ENCODE measurements at places on chromosomes 2 and 18.

GRCh38 chr2:203688798-203689197 is 17.6 kb upstream of the CD28 start:
- DNase-seq: no peak

- DNase-seq: no peak
Observed at GRCh38 chr2:171330155-171330956, 103.4 kb downstream of the METTL8 start.

- no peak for DNase-seq
Observed at GRCh38 chr2:33529771-33530481, 53.5 kb downstream of the RASGRP3 start.

DNA sequence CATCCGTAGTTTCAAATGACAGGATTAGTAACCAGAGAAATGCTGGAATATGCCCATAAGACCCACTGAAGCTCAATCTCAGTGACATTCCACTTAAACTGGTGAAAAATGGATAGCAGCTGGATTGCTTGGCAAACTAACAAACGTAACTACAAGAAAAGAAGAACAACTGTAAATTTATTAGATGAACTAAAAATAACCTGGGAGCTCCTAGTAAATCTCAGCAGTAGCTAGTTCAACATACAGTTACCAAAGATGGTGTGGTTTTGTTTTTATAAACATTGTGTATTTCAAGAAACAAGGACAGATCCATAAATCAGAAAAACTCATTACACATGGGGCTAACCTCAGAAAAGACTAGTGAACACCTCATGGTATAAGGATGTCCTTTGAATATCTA is 531.9 kb downstream of the XIRP2 start:
- no peak for DNase-seq

GRCh38 chr2:86557836-86558235 is 5.4 kb downstream of the CHMP3 start:
- no peak for DNase-seq

- no peak for DNase-seq
Observed at GRCh38 chr2:225010804-225011203, 31.5 kb downstream of the DOCK10 start.

DNA sequence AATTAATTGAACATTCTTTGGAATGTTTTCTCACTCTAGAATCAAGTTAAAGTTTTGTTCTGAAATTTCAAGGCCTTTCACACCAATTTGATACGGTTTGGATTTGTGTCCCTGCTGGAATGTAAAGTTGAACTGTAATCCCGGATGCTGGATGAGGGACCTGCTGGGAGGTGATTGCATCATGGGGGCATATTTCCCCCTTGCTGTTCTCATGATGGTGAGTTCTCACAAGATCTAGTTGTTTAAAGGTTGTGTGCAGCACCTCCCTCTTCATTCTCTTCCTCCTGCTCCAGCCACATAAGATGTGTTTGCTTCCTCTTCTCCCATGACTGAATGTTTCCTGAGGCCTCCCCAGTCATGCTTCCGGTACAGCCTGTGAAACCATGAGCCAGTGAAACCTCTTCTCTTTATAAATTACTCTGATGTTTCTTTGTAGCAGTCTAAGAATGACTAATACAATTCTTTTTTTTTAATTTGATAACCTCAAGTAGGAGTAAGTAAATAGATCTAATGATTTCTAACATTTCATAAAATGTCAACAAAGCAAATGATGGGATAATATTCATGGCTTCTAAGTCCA is 144.2 kb upstream of the CDH7 start:
- no peak for DNase-seq

- DNase-seq: no peak
Observed at GRCh38 chr2:23912054-23912453, 14.9 kb downstream of the ATAD2B start.

Data from occipital lobe (tissue), 3 donors.